NCI-H1930 (cell line): ENCODE measurements at places on chromosomes 7 and 10.

DNA sequence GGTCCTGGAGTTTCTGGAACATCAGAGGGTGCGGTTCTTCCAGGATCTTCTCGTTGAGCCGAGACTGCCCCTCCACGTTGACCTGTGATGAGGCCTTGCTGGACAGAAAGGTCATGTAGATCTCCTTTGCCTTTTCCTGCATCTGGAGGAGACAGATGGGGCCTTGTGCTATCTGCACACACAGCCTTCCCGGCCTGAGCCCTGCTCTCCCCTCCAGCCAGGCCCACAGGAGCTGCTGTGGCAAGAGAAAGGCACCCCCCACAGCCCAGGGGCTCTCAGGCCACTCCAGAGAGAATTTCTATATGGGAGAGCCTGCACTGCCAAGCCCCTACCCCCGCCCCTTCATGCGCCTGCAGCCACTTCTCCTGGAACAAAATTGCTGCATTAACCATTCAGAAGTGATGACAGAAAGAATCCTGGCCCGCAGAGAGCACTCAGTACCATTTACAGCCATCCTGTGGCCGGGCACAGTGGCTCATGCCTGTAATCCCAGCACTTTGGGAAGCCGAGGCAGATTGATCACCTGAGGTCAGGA is 26.9 kb downstream of the RGS10 start:
- DNase-seq, result no peak

GRCh38 chr10:4692206-4692605 is 133.8 kb upstream of the AKR1E2 start:
- DNase-seq, result no peak

DNA sequence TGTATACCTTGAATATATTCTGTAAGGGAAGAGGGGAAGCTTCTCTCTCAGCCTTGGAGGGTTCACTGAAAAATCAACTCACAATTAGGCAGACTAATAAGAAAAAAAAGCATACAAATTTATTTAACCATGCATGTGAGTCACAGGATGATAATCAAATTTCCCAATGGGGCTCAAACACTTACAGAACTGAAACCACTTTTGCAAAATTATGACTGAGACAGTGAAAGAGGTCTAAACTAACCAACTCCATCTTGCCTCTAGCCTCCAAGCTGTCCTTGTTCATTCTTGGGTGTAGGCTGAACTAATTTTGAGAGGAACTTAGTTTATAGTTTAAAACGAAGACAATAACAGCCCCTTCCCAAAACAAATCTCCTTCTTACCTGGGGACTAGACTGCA is 618.3 kb upstream of the AUTS2 start:
- no peak for DNase-seq

DNA sequence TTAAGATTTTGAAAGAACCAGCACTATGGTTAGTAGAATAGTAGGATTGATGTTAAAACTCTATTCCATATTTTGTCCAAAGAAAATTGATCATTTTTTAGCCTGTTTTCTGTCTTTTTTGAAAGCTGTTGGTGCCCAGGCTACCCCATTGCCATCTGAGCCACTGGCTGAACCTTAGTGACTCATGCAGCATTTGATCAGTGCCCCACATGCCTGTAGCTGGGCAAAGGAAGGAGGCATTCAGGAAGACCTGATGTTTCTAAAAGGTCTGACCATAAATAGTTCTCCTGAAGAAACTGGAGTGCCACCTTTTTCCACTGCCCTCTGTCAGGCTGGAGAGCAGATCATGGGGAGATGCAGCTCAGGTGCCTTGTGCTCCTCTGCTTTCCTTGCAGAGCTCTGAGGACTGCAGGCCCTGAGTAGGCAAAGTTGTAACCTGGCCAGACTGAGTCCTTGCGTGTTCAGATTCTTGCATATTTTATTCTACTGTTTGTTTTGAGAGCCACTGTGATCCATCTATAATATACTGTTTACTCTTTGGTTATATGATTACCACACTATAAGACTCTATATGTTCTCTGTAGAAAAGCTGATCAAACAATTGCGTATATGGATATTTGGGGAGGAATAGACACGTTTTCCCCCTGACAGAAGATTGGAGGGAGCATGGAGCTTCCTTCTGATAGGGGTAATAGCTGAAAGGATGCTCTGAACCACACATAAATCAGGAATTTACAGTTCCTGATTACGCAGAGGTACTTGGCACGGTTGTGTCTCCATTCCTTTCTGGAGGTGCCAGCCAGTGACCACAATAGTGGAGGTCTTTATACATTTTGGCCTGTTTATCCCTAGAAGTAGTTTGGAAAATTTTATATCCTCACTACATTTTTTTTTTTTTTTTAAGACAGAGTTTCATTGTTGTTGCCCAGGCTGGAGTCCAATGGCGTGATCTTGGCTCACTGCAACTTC is 48.9 kb upstream of the GJD4 start:
- DNase-seq, result no peak

GRCh38 chr7:127916735-127917134 is 114.5 kb downstream of the LRRC4 start:
- DNase-seq, result no peak

- DNase-seq, result no peak
Measured at GRCh38 chr10:86260564-86260963, 106.0 kb downstream of the GRID1 start.

DNA sequence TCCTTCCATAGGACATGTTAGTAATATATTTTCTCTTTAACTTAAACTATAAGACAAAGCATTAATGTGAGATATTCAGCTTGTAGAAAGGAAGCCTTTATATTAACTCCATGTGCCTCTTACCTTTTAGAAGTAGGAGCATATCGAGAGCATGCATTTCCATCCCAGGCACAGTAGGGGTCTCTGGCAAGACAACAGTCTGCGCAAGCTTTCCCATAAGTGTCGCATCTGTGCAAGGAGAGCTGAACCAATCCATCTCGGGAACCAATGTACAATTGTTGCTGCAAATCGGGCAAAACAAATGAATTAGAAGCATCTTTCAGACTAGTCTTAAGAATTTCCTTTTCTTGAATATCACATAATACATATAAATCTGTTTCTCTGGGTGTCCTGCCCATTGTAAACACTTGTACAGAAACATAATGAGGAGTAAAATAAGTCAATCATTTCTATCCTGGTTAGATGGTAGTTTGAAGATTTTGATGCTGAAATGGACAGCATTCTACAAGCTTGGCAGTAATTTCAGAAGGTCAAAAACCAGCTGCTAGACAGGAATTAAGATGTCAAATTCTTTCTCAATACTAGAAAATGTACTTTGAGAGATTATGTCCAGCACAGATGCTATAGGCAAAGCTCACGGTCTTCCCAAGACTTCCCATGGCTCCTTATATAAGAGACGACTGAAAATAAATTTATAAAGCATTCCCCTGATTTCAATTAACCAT is 171.8 kb downstream of the SEMA3D start:
- no peak for DNase-seq

GRCh38 chr10:3761904-3762303 is 23.1 kb downstream of the KLF6 start:
- DNase-seq, result no peak

- no peak for DNase-seq
Measured at GRCh38 chr10:99742701-99743100, 10.7 kb downstream of the CUTC start.

DNA sequence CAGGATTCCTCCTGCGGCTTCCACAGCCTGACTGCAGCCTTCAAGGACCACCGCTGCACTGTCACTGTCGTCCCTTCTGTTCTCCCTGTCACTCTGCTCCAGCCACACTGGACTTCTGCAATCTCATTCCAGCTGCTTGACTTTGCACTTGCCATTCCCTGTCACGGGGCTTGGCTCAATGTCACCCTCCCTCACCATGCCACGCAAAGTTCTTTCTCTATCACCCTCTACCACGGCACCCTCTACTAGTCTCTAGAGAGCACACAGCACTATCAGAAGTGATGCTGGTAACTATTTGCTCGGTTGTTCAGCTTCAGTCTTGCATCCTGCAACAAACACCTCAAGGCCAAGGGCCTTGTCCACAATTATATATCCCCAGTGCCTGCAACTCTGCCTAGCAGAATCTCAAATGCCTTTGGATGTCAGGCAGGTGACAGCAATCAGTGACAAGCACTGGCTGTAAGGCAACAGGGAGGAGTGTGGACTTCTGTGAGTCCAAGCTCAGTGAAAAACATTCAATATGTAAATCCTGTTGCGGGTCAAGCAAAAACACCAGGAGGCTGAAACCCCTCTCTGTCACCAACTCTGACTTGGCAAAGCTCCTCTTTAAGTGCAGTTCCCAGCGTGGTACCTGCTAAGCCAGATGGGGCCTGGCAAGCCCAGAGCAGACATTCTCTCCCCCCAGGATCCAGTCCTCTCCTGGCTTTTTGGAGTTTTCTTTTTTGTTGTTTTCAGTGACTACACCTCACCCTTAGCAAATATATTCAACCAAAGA is 259.9 kb downstream of the FGFR2 start:
- no peak for DNase-seq

DNA sequence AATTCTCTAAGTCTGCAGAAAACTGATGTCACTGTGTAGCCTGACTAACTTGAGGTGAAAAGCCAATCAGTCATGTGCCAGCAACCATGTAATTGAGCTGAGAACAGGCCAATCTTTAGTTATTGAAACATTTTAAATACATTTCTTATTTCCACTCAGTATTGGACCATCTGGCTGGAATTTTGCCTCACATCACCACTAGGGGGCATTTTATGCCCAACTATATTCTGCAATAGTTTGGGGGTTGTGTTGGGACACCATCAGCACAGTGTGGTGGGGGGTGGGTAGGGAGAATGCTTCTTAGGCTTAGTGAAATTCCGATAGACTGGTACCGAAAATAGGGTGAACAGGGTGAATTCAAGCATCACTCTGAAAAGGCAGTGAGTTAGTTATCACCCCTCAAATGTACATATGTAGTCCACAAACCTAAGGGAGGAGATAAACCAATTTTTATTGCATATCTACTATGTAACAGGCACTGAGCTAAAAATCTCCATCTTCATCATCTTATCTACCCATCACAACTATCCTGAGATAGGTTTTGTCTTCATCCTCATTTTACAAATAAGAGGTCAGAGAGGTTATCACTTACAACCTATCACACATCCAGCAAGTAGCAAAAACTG is 17.8 kb downstream of the NPSR1 start:
- DNase-seq, result peak; percentile 1

DNA sequence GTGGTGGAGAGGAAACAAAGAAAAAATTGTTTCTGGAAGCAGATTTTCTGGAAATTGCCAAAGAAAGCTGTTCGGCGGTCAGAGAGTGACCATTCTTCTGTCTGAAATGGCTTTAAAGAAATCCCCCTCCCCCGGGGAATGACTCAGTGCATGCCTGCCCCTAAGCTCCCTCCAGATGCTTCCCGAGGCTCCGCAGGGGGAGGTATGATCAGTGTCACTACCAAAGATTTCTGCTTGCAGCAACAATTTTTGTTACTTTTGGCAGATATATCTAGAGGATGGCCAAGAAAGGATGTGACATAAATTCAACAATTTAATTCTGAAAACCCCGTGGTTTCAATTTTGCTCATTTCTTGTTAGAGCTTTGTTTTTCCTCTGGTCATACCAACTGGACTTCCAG is 163.9 kb downstream of the JCAD start:
- no peak for DNase-seq

DNA sequence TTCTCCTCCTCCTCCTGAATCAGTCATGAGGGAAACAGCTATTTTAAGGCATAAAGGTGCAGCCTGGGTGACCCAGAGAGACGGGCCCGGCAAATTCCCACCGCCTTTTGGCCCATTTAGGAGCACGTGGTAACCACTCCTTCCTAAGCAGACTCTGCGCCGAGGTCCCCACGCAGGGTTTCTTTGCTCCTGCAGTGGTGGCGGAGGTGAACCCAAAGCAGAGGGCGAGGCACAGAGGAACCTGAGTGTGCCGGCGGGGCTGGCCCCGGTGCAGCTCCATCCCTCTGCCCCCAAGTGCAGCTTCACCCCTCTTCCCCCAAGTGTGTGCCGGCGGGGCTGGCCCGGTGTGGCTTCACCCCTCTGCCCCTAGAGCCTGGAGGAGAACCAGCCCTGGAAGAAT is 50.6 kb downstream of the DPYSL4 start:
- DNase-seq, result no peak

GRCh38 chr7:137446025-137446424 is 102.5 kb upstream of the PTN start:
- DNase-seq, result no peak

GRCh38 chr10:131725581-131726069 is 175.2 kb upstream of the PPP2R2D start:
- DNase-seq, result no peak
